ENCODE measurements at places on chromosomes 3 and 15.

GRCh38 chr3:17738921-17739320 lies 3.5 kb downstream of the TBC1D5 start:
- no peak for DNase-seq

DNA sequence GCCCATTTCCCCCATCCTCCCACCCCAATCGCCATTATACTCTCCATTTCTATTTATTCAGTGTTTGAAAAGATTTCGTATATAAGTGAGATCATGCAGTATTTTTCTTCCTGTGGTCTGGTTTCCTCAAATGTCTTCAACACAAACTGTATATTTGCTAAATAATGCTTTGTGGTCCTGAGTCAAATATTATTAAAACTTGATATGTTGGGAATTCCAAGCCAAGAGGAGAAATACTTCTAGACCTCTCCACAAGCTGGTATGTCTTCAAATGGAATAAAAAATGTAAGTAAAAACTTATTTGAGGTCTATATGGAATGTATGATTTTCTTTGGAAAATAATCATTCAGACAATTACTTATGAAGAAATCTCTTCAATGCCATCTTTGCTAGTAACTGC lies 122.5 kb upstream of the TSC22D2 start:
- DNase-seq: no peak

DNA sequence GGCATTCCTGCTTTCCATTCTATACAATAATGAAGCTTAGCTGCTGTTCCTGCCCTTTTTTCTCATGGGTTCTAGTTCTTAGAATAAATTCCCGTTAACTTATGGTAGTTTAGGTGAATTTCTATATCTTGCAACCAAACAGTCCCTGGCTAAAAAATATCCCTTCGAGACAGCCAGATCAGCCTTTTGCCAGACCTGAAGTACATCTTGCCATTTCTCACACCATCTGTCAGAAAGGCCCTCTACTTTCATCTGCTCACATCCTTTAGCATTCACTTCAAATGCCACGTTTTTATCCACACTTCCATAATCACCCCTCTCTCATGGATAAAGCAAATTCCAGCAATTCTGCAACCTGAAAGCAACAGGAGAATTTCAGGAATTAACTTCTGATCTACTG lies 145.4 kb downstream of the GAP43 start:
- DNase-seq: no peak

GRCh38 chr3:34394978-34395748 lies 596.7 kb downstream of the PDCD6IP start:
- no peak for DNase-seq

DNA sequence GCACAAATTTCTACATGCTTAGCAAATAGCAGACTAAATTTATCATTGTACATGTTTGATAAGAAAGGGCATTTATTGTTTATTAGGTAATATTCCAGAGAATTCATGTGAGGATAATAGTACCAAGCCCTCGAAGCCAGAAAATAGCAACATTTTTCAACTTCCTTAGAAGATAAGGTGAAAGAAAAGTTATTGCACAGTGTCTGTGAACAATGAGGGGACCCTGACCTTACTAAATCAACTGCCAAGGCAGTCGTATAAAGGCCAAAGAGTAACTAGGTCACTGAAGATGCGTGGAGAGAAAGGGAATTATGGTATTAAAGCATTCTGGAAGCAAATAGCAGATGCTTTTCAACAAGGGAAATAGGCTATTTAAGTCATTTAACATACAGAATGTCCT lies 20.3 kb upstream of the ARL6 start:
- DNase-seq: no peak

- no peak for DNase-seq
Observed at GRCh38 chr3:47259114-47259513, 23.5 kb downstream of the KIF9 start.

DNA sequence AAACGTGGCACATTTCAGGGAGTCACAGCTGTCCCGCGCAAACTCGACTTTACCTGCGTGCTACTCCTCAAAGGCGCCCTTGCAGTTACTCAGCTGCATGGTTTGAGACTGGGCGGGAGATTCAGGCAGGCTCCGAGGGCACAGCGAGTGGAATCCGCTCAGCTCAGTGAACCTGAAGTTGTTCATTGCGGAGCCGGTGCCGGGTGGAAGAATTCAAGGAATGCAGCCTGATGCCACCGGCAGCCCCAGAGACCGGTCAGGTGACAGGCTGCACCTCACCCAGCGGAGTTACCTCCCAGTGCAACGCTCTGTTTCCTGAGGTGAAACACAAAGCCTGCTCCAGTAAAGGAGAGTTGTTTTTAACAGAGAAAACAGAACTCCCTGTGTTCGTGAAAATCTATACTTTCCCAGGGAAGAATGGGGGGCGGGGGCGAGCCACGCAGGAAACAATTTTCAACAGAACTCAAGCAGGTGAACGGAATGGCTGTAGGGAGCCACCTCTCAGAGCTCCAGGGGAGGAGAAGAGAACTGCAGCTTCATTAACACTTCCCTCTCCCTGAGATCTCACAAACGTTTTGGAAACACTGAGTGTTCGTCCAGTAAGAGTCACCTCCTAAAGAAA lies 3.8 kb downstream of the VEPH1 start:
- DNase-seq: no peak

DNA sequence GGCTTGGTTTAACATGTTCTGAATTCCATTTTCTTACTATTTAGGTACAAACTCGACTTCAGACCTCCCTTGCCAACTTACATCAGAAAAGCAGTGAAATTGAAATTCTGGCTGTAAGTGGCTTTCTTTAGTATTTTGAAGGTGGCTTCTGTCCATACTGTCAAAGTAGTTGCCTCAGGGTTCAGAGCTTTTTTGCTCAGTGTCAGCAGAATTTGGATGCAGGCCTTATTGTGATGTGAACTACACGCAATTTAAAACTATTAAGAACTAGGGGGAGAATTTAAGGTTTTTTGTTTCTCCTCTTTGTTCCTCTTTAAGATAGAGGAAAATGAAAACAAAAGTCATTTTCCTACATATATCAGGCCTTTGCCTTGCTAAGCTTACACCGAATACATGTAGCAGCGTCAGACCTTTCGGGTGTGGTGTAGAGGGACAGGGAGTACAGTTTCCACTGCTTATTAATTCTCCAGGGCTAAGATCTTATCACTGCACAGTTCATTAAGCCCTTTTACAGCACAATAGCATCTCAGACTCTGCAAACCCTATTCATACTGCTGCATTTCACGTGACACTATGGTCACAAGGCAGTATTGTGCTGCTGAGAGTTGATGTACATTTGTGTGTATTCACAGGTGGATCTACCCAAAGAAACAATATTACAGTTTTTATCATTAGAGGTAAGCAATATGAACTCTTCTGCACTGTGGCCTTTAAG lies 6.7 kb downstream of the SRP14 start:
- no peak for DNase-seq

DNA sequence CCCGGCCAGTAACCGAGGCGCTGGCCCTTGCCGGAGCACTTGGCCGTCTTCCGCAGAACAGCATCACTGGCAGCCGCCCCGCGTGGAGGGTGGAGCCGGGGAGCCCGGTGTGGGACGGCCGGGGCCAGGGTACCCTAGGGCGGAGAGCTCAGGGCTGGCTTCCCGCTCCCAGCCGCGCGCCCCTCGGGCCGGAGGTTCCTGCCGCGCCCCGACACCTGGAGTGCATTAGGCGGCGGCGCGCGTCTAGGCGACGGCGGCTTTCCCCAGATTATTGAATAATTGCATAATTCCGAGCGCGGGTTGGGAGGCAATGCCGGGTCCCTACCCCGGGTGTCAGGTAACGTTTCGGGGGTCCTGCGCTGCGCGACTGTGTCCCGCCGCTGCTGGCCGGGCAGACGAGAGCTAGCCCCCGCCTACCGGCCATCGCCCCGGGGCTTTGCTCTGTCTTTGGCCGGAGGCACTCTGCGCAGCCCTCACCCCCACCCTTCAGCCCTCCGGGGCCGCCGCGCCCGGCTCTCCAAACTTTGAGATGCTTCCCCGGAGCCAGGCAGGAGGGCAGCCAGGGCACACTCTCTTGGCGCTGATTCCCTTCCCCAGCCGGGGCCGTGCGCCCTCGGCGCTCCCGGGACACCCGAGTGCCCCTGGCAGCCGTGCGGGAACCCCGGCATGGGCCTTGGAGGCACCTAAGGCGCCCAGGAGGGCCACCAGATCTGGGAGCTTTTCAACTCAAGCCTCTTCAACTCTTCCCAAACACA lies 749 bp downstream of the ITGA11 start:
- peak; percentile 67 for DNase-seq

DNA sequence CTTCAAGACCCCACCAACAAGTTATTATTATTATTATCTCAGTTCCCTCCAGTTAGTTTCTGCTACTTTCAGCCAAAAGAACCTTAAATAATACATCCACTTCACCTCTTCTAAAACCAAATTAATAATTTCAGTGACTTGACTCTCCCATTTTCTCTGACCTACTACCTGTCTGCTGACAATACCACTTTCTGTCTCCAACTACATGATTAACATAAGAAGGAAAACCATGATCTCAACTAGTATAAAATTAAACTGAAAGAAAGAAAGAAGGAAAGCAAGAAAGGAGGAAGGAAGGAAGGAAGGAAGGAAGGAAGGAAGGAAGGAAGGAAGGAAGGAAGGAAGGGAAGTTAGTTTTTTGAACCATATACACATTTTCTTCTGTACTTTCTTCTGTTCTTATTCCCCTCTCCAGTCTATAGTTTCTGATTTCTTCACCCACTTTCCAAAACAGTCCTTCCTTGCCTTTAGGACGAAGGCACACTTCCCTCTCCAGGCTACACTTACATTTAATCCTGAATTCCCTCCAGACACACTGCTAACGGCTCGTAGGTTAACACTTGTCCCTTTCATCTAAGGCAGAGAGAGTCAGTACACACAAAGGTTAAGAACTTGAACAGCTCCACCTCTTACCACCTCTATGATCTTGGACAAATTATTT lies 79.5 kb upstream of the GUCA1C start:
- no peak for DNase-seq

- DNase-seq: no peak
Observed at GRCh38 chr3:129608087-129608935, 1.8 kb upstream of the PLXND1 start.

- DNase-seq: no peak
Observed at GRCh38 chr15:69412701-69413100, 1.4 kb upstream of the KIF23 start.

- DNase-seq: peak; percentile 90
Observed at GRCh38 chr3:136195258-136196063, 674 bp downstream of the MSL2 start.

DNA sequence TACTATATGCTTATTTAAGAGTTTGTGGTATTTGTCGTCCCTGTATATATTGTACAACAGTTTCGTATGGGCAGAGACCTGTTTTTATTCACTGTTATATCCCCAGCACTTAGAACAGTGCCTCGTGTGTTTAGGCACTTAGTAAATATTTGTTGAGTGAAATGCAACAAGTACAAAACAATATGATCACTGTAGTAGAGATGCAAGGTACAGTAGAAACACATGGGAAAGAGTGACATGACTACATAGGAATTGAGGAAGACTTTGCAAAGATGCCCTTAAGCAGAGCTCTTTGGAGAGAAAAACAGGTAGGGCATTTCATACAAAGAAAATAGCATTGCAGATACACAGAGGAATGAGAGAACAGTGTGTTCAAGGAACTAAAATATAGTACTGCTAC lies 18.3 kb downstream of the RASA2 start:
- no peak for DNase-seq

- no peak for DNase-seq
Observed at GRCh38 chr3:189458528-189458927, 172.7 kb upstream of the TP63 start.

- no peak for DNase-seq
Observed at GRCh38 chr3:32685543-32686185, 676 bp downstream of the CNOT10 start.

GRCh38 chr3:11508346-11509172 lies 135.2 kb downstream of the VGLL4 start:
- no peak for DNase-seq

DNA sequence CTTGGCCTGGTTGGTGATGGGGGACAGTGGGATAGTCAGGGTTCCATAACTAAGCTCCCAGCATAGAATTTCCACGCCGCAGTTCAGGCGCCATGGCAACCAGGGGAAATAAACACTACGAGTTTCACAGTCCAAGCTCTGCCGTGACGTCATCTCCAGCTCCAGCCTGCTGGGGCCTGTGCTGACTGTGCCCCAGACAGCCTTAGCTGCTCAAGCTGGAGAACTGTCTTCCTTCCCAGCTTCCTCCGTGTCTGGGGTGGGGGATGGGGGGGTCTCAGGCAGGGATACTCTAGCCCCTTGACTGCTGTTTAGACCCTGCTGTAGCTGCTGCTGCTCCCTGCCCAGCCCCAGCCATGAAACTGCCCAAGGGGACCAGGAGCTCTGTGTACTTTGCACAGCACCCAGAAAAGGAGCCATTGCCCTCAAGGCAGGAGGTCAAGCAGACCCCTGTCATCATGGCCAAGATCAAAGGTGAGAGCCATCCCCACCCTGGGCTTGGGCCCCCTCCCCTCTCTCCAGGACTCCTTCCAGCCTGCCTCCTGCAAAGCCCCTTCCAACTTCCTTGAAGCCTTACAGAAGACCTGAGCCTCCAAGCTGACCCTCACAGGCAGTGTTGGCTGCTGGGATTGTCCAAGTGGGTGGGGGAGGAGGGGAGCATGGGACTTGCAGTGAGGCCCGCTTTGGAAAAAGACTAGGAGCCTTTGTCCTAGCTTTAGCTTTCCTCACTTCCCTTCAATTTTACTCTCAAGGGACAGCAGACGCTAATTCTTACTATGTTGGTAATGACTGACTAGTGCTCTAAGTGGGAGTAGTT lies 11.4 kb upstream of the CSPG4 start:
- DNase-seq: peak; percentile 96

DNA sequence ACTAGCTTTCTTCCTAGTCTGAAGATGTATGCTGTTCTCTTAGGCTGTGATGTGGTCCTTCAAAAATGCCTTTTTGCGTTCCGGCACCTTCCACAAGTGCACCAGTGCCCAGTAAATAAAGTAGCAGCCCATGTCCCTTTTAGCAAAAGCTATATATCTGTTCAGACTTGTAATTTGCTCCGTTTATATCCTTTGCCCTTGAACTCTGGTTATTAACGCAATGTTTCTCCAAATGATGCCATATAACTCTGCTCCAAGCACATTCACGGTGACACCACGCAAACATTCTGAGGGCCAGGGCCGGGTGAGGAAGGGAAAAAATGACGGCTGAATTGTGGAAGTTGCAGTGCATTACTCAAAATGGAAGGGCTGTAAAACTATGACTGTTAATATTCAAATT lies 1001.1 kb upstream of the NR2F2 start:
- no peak for DNase-seq

DNA sequence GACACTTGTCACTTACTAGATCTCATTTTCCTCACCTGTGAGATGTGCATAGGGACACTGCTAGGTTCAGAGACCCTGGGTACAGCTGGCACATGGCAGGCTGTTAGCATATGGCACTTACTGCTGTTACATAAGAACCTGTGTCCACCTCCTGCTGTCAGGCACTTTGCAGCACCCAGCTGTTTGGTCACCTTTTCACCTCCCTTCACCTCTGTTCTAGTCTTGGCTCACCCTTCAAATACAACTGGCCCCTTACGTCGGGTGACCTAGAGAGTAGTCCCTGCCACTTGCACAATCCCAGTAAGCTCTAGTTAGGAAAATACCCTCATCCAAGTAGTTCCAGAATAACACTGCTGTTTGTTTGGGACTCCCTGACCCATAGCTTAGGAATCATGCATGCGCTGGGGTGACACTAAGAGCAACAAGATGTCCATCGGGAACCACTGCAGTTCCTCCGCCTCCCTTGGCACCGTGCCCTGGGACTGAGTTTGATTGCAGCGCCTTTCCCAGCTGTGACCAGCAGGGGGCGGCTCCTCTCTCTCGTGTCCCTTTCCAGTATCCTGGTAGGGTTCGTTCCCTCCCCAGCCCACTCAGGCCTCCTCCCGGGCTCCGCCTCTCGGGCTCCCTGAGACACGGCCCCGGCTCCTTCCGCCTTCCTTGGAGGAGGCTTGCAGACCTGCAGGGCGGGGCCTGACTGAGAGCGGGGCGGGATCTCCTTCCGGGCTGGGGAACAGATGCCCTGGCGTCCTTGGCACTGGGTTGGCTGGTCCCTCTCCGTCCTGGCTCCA lies 78.6 kb downstream of the ABHD5 start:
- DNase-seq: peak; percentile 98

All from sciatic nerve (tissue), 2 donors.